ENCODE measurements at places on chromosomes 5 and 9. TPM values are rescaled to one million over a fixed set of nuclear protein-coding genes. Genes with fewer than 3 reads are reported as not detected.

The UBAP1 gene
- 56.0 TPM for total RNA-seq

The LCN10 gene
- 9.2 TPM for total RNA-seq

DNA sequence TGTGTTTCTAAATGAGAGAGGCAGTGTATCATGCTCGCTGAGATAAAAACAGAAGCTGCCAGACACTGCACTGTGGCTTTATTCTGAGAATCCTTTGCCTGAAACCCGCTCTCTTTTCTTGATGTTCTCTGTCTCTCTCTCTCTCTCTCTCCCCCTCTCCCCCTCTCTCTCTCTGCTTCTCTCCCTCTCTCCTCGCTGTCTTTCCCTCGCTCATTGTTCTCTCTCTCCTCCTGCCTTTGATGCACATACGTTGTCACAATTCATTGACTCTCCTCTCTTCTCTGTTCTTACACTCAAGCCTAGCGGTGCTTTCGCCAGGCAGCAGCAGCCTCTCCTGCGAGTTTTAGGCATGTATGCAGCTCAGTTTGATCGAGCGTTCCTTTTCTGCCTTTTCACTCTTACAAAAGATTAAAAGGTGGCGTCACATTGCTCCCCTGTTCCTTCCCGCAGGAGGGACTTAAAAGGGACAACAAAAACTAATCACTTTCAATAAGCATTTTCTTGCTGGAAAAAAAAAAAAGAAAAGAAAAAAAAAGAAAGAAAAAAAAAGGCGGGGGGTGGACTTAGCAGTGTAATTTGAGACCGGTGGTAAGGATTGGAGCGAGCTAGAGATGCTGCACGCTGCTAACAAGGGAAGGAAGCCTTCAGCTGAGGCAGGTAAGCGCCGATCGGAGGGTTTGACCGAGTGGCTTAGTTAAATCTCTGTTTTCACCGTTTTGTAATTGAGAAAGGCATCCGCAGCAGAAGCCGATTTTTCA is 717.9 kb upstream of the WWC1 start:
- no peak for DNase-seq

DNA sequence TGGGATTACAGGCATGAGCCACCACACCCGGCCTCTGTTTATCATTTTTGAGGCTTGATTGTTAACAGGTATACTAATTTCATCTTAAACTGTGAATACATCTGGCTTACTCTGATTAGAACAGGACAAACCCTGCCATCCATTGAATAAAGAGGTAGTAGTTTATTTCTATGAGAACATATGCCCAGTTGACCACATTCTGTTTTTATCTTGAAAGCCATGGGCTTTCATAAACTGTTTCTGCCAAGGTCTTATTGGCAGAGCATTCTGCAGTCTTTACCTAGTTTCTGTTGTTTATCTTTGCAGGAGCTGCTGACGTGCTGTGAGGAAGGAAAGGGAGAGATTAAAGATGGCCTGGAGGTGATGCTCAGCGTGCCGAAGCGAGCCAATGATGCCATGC is 184.9 kb upstream of the OTULINL start:
- no peak for DNase-seq

The TEX48 gene
- not detected for total RNA-seq

GRCh38 chr9:21933281-21933680 is 60.9 kb downstream of the CDKN2A start:
- DNase-seq: no peak

DNA sequence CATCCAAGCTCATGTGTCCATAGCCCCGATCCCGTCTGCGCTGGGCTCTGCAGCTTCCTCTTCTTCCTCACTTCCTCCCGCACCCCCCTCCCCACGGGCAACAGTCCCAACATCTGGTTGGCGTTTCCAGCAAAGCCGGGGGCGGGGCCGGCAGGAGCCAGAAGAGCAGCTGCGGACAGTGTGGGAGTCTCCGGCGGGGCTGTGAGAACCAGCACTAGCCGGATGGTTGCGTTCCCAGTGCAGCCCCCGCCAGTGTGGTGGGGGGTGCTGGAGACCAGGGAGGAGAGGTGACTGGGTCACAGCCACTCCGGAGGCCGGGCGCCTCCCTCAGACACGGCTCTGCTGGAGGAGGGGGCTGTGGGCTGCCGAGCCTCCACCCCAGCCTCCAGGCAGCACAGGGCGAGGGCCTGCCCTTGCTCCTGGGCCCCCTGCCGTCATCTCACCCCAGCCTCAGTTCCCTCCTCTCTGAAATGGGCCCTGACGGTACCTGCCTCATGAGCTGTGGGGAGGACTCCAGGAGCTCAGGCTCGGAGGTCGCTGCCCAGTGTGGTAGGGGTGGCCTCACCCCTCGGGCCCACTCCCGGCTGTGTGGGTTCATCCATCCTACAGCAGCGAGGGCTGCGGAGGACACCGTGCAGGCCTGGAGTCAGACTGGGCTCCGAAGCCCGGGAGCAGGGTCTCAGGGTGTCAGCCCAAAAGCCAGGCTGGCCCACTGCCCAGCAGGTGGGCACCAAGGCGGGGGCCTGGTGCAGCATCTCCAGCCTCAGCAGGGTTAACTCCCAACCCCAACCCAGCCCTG is 41.5 kb upstream of the NOTCH1 start:
- DNase-seq: no peak

- no peak for DNase-seq
Observed at GRCh38 chr9:114720086-114720676, 38.2 kb upstream of the TEX48 start.
